ENCODE measurements at places on chromosomes 1 and 21. TPM values are rescaled to one million over a fixed set of nuclear protein-coding genes. Genes with fewer than 3 reads are reported as not detected.

Gene S100A3
- 1.3 TPM for total RNA-seq

- DNase-seq, result no peak
These were observed 397.8 kb upstream of the USP24 start for GRCh38 chr1:55612988-55613387.

GRCh38 chr21:29870814-29871213 is 69.0 kb downstream of the GRIK1 start:
- DNase-seq, result no peak

Gene GPN2
- 24.6 TPM for total RNA-seq

DNA sequence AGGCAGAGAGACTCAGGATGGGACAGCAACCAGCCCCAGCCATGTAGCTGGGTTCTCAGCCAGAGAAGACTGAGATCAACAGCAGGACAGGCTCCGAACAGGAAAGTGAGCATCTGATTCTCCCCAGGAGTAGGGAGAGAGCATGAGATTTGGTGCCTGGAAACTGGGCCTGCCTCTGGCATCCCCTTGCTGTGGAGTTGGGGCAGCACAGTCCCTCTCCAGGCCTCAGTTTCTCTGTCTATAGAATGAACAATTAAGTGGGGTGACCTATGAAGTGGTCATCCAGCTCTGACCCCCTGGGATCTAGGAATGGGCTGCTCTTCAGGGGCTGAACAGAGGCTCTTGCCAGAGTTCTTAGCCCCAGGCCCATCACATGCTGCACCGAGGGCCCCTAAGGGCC is 55.6 kb downstream of the KLHDC7A start:
- no peak for DNase-seq

GRCh38 chr1:194081444-194081843 is 895.0 kb upstream of the B3GALT2 start:
- DNase-seq, result no peak

Gene XCL1
- total RNA-seq, result 0.90 TPM

DNA sequence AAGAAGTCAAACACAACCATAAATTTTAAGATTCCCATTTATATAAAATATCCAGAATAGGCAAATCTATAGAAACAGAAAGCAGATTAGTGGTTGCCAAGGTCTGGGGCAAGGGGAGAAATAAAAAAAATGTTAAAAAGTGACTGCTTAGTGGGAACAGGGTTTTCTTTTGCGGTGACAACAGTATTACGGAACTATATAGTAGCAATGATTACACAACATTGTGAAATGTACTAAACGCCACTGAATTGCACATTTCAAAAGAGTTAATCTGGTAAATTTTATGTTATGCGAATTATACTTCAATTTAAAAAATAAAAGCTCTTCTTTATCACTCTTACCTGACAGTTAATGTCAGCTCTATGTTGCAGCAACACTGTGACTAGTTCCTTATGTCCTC is 105.2 kb downstream of the ACBD6 start:
- no peak for DNase-seq

Data from upper lobe of right lung (tissue), 1 donor.